Tracheal epithelial cell (primary cell): ENCODE measurements at places on chromosomes 1 and 21. TPM values are rescaled to one million over a fixed set of nuclear protein-coding genes. Genes with fewer than 3 reads are reported as not detected.

GRHL3 gene
- 29.0 and 34.9 TPM in 2 replicates for total RNA-seq

KRTAP19-1 gene
- 0.24 TPM in 1 of 2 replicates, not detected in the other for total RNA-seq

OPRD1 gene
- total RNA-seq = under 0.01 TPM in 1 of 2 replicates, not detected in the other

KRTAP10-4 gene
- not detected in 2 replicates for total RNA-seq

KLHDC7A gene
- total RNA-seq = 1.2 TPM in 1 of 2 replicates, not detected in the other

S100A14 gene
- 685 and 1,926 TPM in 2 replicates for total RNA-seq

MMP23B gene
- 0.64 and 2.2 TPM in 2 replicates for total RNA-seq

SNRPE gene
- total RNA-seq = 44.3 and 57.4 TPM in 2 replicates

CHD1L gene
- total RNA-seq = 25.8 and 35.7 TPM in 2 replicates

BNIPL gene
- total RNA-seq = 2.4 and 5.5 TPM in 2 replicates

SLC1A7 gene
- total RNA-seq = not detected in 2 replicates

CACNA1S gene
- total RNA-seq = not detected in 2 replicates

MYCL gene
- 7.0 and 20.5 TPM in 2 replicates for total RNA-seq

PTGFRN gene
- 97.4 and 168 TPM in 2 replicates for total RNA-seq

YARS1 gene
- 135 and 187 TPM in 2 replicates for total RNA-seq

CFAP410 gene
- 5.1 and 7.9 TPM in 2 replicates for total RNA-seq

OR2T35 gene
- total RNA-seq = not detected in 2 replicates

KLF17 gene
- total RNA-seq = 0.24 TPM in 1 of 2 replicates, not detected in the other

ERRFI1 gene
- total RNA-seq = 99.1 and 269 TPM in 2 replicates

NID1 gene
- total RNA-seq = 0.43 and 2.4 TPM in 2 replicates

OR2L2 gene
- under 0.01 TPM in 1 of 2 replicates, not detected in the other for total RNA-seq

ATP1A4 gene
- not detected in 2 replicates for total RNA-seq

CFAP107 gene
- not detected in 2 replicates for total RNA-seq

DOCK7 gene
- total RNA-seq = 42.4 and 68.0 TPM in 2 replicates

TAS1R3 gene
- total RNA-seq = 0.21 TPM in 1 of 2 replicates, not detected in the other

LDLRAD1 gene
- under 0.01 and 0.64 TPM in 2 replicates for total RNA-seq

CENPL gene
- 5.3 and 7.5 TPM in 2 replicates for total RNA-seq

MROH7 gene
- total RNA-seq = 0.24 TPM in 1 of 2 replicates, not detected in the other

GBP4 gene
- total RNA-seq = 0.48 TPM in 1 of 2 replicates, not detected in the other

DLGAP3 gene
- 0.21 TPM in 1 of 2 replicates, not detected in the other for total RNA-seq

STUM gene
- total RNA-seq = not detected in 2 replicates

KPRP gene
- total RNA-seq = under 0.01 TPM in 1 of 2 replicates, not detected in the other

HTR6 gene
- total RNA-seq = not detected in 2 replicates
